IMR-90 (cell line): ENCODE measurements at places on chromosomes 12 and 14. TPM values are rescaled to one million over a fixed set of nuclear protein-coding genes. Genes with fewer than 3 reads are reported as not detected.
A peak's percentile ranks its signal among the peaks of the same experiment; 100 is the strongest.

DNA sequence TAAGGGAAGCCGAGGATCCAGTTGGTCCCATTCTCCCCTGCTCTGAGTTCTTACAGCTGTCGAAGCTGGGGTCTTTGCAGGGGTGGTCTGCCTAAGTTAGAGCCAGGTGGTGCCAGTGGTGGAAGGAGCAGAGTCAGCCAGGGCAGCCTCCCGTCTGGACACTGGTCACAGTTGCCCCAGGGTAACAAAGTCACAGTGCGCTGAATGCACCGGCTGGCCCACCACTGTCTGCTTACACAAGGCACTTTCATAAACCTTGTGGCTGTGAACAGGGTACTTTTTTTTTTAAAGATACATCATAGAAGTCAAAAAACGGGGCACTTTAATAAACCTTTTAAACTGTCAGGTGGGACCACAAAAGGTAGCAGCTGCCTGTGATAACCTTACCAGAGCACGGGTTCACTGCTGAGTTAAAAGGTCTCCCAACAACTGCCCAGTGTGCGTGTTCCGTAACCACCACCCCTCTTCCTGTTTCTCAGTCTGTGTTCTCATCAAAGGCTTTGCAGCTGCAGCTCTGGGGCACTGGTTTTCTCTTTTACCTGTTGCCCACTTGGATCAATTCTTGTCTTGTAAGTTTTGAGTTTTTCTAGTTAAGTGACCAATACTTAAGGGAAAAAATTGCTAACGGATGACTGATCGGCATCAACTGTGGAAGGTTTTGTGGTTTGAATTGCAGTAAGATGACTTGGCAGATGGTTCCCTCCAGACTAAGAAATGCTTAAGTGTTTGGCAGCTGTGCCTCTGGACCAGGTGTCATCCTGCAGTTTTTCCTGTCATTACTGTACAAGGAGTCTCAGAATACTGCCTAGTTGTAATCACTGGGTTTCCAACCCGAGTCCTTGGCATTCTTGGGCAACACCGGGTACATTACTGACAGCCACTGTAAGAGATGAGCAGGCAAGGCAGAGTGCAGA, 55.9 kb downstream of the DYNC1H1 start:
- peak; percentile 94 for DNase-seq

KITLG gene
- 87.5 and 117 TPM in 2 replicates for total RNA-seq

DNA sequence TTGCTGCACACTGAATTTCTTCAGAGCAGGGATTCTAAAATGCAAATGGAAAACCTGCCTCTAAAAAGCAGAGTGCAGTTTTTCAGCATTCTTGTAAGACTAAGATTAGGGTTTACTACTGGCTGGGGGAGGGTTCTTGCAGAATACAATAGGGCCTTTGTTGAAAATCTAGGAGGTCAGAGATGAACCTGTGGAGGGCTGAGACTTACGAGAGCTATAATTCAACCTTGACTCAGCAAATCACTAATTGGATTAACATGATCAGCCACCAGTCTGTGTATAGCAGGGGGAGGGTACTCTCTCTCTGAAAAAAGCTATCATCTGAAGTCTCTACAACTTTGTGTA, 92.6 kb upstream of the HIF1A start:
- DNase-seq = no peak

GRCh38 chr12:116162071-116162470, 115.4 kb downstream of the MED13L start:
- DNase-seq = no peak

KRT74 gene
- total RNA-seq = not detected in 2 replicates

ESR2 gene
- total RNA-seq = under 0.01 TPM in 2 replicates

TRHDE gene
- total RNA-seq = 65.1 and 97.8 TPM in 2 replicates

DNA sequence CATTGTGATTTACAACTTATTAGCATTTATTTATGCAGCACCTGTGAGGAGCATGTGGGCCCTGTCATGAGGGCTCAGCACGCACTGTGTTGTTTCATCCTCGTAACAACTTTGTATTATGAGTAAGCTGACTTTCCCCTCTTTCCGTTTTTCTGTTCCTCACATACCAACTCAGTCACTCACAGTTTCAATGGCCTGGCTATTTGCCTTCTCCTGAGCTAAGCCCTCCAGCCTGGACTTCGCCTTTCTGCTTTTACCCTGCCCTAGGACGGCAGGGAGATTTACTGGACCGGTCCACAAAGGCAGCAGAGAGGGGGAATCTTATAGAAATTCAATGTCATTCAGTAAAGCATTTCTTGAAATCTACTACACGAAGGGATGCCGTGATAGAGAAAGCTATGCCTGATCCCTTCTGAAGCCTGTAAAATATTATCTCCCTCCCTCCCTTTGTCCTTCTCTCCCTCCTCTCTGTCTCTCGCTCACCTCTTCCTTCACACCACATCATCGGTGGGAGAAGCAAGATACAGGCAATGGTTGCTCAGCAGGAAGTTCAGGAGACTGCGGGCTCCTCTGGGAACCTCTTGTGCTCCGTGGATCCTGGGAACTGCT, 219.2 kb upstream of the TBX3 start:
- DNase-seq = peak; percentile 96

- no peak for DNase-seq
Observed at GRCh38 chr12:53010955-53011354, 4.7 kb downstream of the EIF4B start.

- DNase-seq = peak; percentile 71
Observed at GRCh38 chr14:61505815-61506809, 184.7 kb downstream of the PRKCH start.

TRPV4 gene
- 1.1 TPM in 2 replicates for total RNA-seq

GRCh38 chr12:111363578-111363977, 5.3 kb downstream of the PHETA1 start:
- peak; percentile 48 for DNase-seq

ACAD10 gene
- 12.4 and 13.3 TPM in 2 replicates for total RNA-seq

- DNase-seq = no peak
Observed at GRCh38 chr14:101489092-101489760, 72.1 kb upstream of the DIO3 start.

TMEM19 gene
- 28.7 and 43.9 TPM in 2 replicates for total RNA-seq

DNA sequence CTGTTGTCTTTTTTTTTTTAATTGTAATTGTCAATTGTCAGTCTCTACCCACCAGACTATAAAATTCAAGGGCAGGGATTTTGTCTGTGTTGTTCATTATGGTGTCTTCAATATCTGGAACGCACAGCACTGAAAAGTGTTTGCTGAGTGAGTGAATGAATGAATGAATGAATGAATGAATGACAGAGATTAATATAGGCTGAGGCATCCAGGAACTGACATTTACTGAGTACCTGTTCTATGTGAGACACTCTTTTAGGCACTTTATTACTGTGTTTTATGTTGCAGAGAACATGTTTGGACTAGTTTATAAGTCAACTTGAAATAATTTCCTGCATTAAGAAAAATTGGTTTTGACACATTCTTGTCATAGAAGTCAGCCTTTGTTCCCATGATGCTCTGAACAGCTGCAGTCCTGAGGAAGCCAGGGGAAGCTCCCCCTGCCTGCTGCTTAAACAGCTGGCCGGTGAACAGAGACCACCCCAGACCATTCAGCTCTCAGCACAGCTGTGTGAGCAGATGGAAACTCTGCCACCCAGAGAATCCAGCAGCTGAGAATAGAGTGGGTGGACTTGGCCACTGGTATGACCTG, 160.7 kb upstream of the CCND2 start:
- DNase-seq = peak; percentile 25

- DNase-seq = peak; percentile 11
Observed at GRCh38 chr14:80271389-80271788, 60.1 kb upstream of the DIO2 start.

- DNase-seq = no peak
Observed at GRCh38 chr12:104494137-104494792, 37.5 kb downstream of the CHST11 start.

BRF1 gene
- total RNA-seq = 12.4 and 13.3 TPM in 2 replicates

- DNase-seq = no peak
Observed at GRCh38 chr14:74865156-74865555, 10.8 kb downstream of the PROX2 start.

DNA sequence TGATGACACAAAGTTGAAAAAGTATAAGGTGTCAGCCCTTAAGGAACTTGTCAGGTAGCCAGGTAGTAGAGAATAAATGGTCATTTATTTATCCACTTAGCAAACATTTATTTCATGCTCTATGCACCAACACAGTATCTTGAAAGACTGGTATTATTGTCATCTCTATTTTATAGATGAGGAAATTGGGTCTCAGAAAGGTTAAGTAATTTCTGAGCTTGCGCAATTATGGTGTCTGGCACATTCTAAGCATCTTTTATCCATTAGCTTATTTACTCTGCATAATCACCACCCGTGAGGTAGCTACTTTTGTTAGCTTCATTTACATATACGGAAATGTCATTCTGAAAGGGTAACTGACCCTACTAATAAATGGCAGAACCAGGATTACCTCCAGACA, 2.5 kb upstream of the UTP20 start:
- DNase-seq = no peak

DNA sequence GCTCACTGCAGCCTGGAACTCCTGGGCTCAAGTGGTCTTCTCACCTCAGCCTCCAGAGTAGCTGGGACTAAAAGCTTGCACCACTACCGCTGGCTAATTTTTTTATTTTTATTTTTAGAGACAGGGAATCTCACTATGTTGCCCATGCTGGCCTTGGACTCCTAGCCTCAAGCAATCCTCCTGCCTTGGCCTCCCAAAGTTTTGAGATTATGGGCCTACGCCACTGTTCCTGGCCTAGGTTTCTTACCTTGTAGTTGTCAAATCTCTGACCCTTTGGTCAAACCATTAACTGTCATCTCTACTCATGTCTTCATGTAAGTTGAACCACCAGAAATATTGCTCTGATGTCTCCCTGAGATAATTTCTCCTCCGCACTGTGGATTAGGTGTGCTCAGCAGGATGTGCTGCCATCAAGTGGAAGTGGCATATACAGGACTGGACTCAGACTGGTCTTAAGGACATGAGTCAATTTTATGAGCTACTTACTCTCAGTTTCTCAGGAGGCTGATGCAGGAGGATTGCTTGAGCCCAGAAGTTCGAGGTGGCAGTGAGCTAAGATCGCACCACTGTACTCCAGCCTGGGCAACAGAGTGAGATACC, 28.5 kb downstream of the ACTR6 start:
- peak; percentile 13 for DNase-seq

DNA sequence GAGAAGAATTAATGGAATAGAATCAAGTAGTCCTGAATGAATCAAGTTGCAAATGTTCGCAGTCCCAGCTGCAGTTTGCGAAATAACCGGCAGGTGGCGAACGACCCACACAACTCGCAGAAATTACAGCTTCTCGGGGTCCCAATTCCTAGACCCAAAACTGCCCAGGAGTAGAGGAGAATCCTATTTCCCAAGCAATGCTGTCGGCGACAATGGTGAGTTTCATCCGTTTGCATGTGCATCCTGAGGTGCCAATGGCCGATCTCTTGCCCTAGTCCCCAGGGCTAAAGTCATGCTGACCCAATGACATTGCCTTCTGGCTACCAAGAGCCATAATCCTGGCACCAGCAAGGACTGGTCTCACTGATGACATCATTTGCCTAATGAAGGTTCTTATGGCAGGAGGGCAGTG, 8.5 kb upstream of the ASCL1 start:
- DNase-seq = peak; percentile 37

INSM2 gene
- not detected in 2 replicates for total RNA-seq

- DNase-seq = no peak
Observed at GRCh38 chr12:14099994-14100393, 118.6 kb upstream of the GRIN2B start.

- DNase-seq = peak; percentile 54
Observed at GRCh38 chr12:2925322-2925995, 33.7 kb upstream of the TEAD4 start.

SLC39A2 gene
- not detected in 2 replicates for total RNA-seq

HELB gene
- 2.9 and 3.6 TPM in 2 replicates for total RNA-seq

PSMC6 gene
- 62.9 and 139 TPM in 2 replicates for total RNA-seq

GRCh38 chr14:64541972-64542835, 1.7 kb downstream of the HSPA2 start:
- no peak for DNase-seq

DNA sequence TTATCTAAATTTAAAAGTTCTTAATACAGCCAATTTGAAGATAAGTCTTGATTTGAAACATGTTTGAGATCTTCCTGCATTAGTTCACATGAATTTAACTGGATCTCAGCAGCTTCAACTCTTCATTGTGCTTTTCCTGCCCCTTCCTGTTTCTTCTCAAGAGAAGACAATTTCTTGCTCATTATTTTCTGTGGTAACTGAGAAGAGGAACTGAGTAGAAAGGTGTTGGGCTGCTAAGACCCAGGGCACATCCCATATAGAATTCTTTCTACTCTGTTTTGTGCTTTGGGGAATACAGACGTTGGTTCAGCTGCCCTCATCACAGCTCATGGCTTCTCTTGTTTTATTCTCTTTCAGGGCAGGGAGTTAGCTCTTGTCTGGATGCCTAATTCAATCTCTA, 110.2 kb downstream of the SNAPC1 start:
- no peak for DNase-seq

- DNase-seq = peak; percentile 100
Observed at GRCh38 chr14:101972126-101972866, 7.9 kb downstream of the DYNC1H1 start.

DNA sequence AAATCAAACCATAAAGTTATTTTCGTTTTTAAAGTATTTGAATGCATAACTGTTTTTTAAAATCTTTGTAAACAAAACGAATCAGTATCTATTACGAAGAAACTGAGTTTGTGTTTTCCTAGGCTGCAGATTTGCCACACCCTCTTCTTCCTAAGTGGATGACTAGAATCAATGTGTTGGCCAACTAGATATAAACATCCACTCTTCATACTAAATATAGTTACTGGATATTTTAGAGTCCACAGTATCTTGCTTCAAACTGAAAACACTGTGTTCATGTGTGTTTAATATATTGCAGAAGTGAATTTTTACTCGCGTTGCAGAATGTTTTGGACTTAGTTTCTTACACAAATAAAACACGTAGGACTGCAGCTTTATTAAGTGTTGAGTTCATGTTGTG, 63.2 kb downstream of the KLHL28 start:
- DNase-seq = peak; percentile 61
